ENCODE measurements at places on chromosomes 11 and 22.

GRCh38 chr11:3134651-3135480 is 30.2 kb downstream of the OSBPL5 start:
- no peak for DNase-seq

- DNase-seq, result no peak
Observed at GRCh38 chr11:1669546-1670218, 27.3 kb upstream of the KRTAP5-6 start.

GRCh38 chr11:83272627-83273026 is 13.5 kb downstream of the CCDC90B start:
- peak; percentile 40 for DNase-seq

DNA sequence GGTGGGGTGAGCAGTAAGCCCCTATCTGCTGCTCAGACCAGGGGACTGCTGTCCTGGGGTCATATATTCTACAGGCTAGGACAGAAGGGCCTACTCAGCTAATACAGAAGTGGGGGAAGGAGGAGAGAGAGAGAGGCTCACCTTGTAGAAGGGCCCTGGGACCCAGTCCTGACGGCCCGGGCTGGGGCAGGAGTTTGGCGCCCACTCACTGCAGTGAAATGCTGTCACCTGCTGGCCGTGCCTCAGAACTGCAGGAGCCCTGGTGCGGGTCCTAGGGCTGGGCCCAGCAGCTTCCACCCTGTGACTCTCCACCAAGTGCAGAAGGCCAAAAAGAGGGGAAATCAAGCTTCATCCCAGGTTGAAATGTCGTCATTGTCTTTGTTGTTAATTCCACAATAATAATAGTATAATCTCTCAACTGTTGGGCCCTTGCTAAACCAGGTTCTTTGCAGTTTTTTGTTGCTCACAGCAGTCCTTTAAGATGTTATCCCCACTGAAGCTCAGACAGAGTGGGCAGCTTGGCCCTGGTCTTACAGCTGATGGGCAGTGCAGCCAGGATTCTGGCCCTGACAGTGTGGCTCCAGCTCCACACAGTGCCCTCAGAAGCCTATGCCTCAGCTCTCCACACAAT is 29.6 kb downstream of the TRIM29 start:
- peak; percentile 32 for DNase-seq

DNA sequence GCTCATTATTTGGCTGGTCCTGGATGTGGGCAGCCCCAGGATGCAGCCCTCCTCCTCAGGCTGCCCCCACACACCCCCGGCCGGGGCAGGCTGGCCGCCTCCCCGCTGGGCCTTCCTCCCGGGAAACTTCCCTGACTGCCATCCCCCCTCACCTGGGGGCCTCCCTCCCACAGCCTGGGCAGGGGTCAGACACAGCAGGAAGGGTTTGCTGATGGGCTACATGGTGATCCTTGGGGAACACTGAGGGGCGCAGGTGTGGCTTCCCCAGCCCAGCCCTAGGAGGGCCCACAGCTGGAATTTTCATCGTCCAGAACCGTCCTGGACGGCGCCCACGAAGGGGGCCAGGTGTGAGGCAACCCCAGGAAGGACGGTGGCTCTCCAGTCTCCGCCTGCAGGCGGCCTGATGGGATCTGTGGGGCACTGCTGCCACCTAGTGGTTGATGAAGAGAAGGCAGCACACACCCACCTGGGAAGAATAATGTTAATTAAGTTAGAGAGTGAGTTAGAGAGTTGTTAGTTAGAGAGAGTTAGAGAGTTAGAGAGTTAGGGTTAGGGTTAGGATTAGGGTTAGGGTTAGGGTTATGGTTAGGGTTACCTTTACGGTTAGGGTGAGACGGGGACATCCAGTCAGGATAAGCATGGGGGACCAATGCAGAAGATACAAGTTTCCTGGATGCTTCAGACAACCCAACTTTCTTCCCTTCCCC is 75.9 kb upstream of the PRR5 start:
- DNase-seq, result peak; percentile 30

GRCh38 chr11:76797341-76798201 is 14.4 kb downstream of the TSKU start:
- DNase-seq, result no peak

- no peak for DNase-seq
Observed at GRCh38 chr22:50443801-50444625, 30.8 kb downstream of the SBF1 start.

DNA sequence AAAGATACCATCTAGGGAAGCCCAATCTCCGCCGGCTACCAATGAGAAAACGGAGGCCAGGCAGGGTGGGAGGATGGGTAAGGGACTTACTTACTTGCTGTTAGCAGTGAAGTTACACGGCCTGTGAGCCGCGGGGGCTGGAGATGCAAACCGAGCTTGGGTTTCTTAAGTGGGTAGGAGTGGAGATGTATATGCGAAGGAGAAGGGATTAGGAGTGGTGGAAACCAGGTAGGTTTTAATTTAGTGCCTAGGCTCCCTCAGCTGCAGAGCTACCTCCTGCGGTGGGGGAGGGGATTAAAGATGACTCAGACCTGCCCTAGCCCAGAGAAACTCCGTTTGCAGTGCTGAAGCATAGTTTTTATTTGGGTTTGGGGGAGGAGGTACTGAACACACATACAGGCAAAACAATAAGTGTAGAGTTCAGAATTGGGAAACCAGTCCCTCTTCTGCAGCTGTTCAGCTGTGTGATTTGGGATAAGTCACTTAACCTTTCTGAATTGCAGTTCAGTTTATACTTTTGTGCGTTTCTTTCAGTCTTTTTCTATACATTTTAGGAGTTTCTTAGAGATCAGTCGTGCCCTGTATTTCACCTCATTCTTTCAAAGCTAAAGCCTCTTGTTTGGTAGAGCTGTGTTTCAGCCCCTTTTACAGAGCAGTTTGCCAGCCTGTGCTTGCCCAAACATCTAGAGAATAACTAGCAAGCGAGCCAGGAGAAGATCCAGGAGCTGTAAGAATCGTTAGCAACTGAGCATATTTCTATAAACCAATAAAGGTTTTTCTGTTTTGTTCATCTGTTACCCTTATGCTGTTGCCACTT is 596 bp upstream of the TNRC6B start:
- peak; percentile 40 for DNase-seq

DNA sequence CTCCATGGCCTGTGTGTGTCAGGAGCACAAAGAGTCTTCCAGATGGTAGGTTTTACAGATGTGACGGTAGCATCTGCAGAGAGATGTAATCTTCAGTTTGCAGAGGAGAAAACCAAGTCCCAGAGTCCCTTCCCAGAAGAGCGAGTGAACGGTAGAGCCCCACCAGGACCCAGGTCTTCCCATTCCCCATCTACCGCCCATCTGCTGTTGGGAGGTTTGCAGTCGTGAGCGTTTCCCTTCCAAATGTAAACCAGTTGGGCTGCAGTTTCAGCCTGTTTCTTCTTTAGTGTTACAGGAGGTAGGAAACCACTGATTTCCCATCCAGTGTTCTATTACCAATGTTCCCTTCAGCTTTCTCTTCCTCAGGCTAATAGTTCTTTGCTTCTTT is 24.0 kb downstream of the PANX1 start:
- DNase-seq, result no peak

GRCh38 chr22:48258064-48258701 is 1495.7 kb downstream of the TBC1D22A start:
- no peak for DNase-seq

Data from fibroblast of gingiva (primary cell).